Renal cortical epithelial cell (primary cell): ENCODE measurements at places on chromosomes 12 and 14.
A peak's percentile ranks its signal among the peaks of the same experiment; 100 is the strongest.

GRCh38 chr12:53869500-53869899, 69.1 kb upstream of the HOXC13 start:
- DNase-seq: peak; percentile 13

DNA sequence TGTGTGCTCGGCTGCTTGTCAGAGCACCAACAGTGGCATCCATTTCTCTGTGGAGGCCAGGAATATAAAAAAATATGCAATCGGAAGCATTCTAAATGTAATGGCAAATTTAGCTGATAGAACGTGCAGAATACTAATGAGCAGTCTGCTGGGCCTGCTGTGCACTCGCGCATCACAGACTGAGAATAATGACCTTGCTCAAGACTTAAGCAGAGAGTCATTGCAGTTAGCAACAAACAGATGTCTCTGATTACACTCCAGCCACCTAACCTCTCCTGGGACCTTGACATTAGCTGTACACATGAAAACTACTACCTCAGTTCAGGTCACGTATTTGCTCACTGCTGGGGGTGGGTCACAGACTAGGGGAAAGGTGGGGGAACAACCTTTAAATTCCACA, 269.2 kb upstream of the DAAM1 start:
- peak; percentile 37 for DNase-seq

GRCh38 chr12:92139634-92140150, 6.0 kb downstream of the BTG1 start:
- peak; percentile 68 for DNase-seq

GRCh38 chr12:76422154-76422542, 73.9 kb upstream of the BBS10 start:
- no peak for DNase-seq

GRCh38 chr12:70258605-70259403, 15.6 kb downstream of the CNOT2 start:
- peak; percentile 48 for DNase-seq

- DNase-seq: peak; percentile 14
Measured at GRCh38 chr12:91620992-91621391, 438.4 kb upstream of the DCN start.

DNA sequence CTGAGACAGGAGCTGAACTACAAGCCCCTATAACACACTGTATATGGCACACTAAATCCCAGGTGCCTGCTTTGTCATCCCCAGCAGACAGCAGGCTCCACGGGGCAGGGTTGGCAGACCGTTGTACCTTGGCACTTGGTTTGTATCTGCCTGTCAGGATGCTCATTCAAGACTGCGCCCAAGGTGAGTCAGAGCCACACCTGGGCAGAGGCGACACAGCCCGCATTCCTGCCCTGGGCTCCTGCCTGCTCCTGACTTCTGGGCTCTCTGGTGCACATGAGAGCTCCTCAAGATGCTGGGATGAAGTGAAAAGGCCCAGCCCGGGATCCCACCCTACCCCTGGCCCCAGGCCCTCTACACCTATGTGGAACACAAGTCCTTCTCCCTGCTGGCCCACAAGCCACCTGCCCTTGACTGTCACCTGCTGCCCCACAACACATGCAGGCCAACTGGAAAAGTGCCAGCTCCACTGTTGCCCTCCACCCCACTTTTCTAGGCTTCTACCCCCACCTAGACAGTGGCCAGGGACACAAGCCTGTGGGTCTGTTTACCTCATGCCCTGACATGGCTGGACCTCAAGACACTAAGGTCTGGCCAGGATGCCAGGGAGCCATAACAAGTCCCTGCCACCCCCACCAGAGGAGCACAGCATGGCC, 30.8 kb upstream of the PNMA1 start:
- DNase-seq: no peak

DNA sequence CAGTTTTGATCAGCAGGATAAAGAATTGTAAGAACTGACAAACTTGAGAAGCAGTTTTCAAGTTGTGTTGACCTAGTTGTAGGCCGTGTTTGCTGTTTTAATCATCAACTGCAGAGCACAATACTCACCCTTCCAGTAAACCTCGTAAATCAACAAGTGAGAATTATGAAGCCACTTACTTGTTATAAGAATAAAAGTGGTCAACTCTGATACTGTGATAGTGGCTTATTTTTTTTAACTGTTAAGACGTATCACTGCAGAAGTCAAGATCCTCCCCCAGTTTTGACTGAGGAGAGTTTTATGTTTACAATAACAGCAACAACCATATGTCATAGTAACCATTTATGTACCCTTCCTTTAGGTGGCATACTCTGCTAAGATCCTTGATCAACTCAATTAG, 100.8 kb upstream of the DACT1 start:
- no peak for DNase-seq

- no peak for DNase-seq
Measured at GRCh38 chr14:31206536-31207286, 882 bp downstream of the HECTD1 start.

GRCh38 chr12:14612898-14613445, 45.3 kb upstream of the PLBD1 start:
- no peak for DNase-seq

DNA sequence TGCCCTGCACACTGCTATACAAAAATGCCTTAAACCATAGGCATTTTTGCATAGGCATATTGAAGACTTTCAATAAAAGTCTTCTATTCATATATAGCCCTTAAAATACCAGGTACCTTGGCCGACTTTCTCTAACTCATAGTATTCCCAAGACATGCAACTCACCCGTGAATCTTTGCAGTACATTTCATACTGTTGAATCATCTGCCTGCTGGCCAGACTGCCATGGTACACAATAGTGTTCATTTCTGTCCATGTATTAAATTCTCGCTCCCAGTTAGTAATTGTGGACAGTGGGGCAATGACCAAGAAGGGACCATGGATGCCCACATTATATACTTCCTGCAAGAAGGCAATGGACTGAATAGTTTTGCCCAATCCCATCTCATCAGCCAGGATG, 24.3 kb upstream of the SUPT16H start:
- peak; percentile 30 for DNase-seq

GRCh38 chr14:53888535-53889386, 67.9 kb downstream of the BMP4 start:
- DNase-seq: peak; percentile 75

GRCh38 chr12:39440101-39440500, 2.8 kb downstream of the KIF21A start:
- DNase-seq: peak; percentile 41

GRCh38 chr14:74863274-74863673, 12.7 kb downstream of the PROX2 start:
- DNase-seq: no peak
